Uterine smooth muscle cell (primary cell): ENCODE measurements at places on chromosomes 6 and 20. TPM values are rescaled to one million over a fixed set of nuclear protein-coding genes. Genes with fewer than 3 reads are reported as not detected.

MYB gene
- 0.12 and 1.1 TPM in 2 replicates for total RNA-seq

CCN5 gene
- 1.5 and 10.6 TPM in 2 replicates for total RNA-seq

TRDN gene
- total RNA-seq = not detected in 2 replicates

RNF114 gene
- 105 and 155 TPM in 2 replicates for total RNA-seq
